Cerebellar nuclear complex (tissue), 1 donor: ENCODE measurements at places on chromosomes 16 and 17.

- DNase-seq: no peak
Measured at GRCh38 chr16:4213737-4214136, 28.1 kb downstream of the SRL start.

GRCh38 chr16:61797961-61798507 lies 238.2 kb downstream of the CDH8 start:
- no peak for DNase-seq

- DNase-seq: no peak
Measured at GRCh38 chr17:4815043-4815675, 8.2 kb downstream of the PLD2 start.

GRCh38 chr16:67529582-67530012 lies 968 bp downstream of the RIPOR1 start:
- no peak for DNase-seq

DNA sequence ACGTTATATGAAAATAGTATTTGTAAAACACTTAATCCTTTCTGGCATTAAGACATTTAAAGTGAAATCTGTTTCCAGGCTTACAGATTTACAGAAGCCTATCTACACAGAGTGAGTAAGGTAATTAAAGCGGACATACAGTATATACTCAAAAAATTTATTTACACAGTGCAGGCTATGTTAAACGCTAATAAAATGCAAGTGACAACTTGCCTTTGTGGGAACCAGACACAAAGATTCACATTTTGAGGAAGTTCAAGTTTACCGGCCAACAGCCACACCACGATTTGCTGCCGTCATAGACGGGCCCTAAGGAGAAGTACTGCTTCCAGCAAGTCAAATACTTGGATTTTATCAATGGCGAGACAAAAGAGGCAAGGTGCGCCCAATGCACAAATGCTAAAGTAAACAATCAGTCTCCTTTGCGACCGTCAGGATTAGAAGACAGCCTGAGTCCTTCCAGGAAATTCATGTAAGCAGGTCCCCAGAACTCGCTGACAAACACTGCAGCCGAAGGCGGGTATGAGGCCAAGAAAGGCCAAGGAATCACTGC lies 801 bp downstream of the VPS35 start:
- no peak for DNase-seq

DNA sequence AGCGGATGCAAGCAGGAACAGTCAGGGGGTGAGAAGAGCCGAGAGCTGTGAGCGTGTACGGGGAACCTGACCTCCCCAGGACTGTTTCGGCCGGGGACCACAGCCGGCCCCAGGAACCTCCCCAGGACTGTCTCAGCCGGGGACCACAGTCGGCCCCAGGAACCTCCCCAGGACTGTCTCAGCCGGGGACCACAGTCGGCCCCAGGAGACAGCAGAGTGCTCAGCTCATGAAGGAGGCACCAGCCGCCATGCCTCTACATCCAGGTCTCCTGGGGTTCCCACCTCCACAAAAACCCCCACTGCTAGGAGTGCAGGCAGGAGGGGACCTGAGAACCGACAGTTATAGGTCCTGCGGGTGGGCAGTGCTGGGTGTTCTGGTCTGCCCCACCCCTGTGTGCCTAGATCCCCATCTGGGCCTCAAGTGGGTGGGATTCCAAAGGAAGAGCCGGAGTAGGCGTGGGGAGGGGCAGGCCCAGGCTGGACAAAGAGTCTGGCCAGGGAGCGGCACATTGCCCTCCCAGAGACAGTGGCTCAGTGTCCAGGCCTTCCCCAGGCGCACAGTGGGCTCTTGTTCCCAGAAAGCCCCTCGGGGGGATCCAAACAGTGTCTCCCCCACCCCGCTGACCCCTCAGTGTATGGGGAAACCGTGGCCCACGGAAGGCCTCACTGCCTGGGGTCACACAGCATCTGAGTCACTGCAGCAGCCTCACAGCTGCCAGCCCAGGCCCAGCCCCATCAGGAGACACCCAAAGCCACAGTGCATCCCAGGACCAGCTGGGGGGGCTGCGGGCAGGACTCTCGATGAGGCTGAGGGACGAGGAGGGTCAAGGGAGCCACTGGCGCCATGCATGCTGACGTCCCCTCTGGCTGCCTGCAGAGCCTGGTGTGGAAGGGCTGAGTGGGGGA lies 4.3 kb downstream of the RHBDF1 start:
- DNase-seq: no peak

DNA sequence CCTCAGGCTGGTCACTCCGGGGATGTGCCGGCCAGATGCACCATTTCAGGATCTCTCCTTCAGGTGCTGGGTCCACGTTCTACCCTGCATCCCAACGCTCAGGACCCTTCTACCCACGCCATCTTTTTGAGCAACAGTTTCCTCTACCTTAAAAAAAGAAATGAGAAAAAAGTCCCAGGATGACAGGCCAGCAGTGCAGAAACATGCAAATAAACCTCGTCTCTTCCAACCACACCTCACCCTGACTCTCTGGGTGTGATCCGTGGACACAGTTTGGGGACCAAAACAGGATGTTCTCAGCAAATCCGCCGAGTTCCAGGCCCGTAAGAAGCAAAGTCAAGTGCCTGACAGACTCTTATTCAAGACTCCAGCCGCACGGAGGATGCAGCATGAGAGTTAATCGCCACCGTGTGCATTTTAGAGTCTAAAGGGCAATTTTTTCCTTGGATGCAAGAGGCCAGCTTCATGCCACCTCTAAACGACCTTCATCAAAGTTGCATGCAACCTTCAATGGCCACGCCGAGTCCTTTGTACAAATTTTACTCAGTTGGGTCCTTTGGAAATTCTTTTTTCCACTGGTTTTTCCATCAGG lies 99.6 kb downstream of the ZFHX3 start:
- DNase-seq: no peak

- no peak for DNase-seq
Measured at GRCh38 chr17:66240630-66241029, 11.4 kb upstream of the APOH start.
